ENCODE measurements at places on chromosomes 2 and 18.

DNA sequence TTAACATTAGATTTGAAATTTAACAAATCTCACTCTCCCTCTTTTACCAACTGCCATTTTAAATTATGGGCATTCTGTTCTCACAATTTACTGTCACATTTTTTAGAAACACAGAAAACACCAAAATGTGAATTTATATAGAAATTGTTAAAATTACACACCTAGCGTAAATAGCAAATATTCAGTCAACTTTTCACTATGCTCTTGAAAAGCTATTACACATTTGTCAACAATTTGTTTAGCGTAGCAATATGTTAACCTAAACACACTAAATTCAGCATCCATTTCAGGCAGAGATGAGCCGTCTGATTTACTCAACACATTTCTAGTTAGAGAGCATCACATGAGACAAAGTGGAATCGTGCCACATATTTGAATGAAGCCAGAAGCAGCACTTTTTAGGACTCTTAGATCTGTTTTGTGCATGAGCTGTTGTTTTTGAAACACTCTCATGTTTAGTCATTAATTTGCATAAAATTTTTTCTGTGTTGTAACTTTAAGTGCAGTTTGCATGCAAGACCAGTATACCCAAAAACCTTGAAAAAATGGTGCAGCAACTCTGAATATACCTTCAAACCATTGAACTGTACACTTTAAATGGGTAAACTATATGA lies 8.2 kb downstream of the TTC32 start:
- DNase-seq, result no peak

DNA sequence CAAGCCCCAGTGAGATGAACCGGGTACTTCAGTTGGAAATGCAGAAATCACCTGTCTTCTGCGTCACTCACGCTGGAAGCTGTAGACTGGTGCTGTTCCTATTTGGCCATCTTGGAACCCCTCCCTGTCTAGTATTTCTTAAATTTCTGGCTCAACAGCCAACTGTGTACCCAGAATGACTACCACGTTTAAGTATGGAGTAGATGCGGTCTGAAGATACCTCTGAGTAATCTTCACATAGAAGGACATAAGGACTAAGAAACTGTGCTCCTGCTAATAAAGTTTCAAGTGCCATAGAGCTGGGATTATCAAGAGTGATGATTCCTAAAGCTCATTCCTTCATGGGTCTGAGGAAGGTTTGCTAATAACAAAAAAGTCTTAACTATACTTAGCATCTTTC lies 20.4 kb downstream of the TRAK2 start:
- DNase-seq, result no peak

DNA sequence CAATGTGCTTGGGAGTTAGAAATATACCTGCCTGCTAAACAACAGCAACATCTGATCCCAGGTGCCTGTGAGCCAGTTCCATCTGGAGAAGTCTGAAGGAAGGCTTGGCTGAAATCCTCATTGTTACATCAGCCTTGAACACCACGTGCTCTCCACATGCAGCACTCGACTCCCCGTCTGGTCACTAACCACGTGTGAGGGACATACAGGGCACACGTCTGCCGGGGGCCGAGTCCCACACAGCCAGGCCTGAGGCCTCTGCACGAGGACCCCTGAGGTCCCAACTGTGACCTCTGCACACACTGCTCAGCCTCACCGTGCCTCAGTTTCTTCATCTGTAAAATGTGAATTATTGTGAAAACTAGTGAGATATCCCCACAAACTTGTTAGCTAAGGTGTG lies 236.5 kb upstream of the SALL3 start:
- no peak for DNase-seq

- no peak for DNase-seq
Measured at GRCh38 chr2:136085453-136086209, 32.3 kb downstream of the CXCR4 start.

DNA sequence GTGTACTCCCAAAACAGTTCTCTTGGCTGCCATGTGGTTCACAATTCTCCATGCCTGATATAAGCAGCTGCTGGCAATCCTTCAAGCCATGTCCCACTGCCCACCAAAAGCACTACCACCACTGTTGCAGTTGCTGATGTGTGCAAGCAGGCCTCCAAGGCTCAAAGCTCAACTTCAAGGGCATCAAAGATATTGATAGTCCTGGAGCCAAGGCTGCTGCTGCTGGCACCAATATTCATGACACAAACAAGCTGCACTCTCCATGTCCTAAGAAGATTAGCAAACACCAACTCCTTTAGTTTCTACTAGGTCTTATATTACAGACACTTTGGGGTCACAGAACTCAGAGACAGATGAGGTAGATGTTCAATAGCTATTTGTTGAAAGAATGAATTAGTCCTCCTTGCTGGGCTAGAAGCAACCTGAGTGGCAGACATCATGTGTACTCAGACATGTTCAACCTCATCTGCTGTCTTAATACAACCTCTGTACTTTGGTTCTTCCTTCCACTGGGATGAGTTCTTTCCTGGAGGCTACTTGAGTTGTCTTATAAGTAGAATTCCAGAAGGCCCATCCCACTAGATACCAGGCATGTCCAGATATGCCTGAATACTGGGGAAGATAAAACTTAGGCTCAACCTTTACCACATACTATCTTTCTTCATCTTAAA lies 104.5 kb upstream of the UGP2 start:
- no peak for DNase-seq

- DNase-seq, result no peak
Measured at GRCh38 chr18:13003466-13003896, 12.3 kb downstream of the CEP192 start.

- no peak for DNase-seq
Measured at GRCh38 chr2:60980071-60980815, 37.3 kb upstream of the PEX13 start.

Measured in right renal cortex interstitium (tissue), 3 donors.